Activated CD8-positive, alpha-beta T cell treated with anti-CD3 and anti-CD28 coated beads for 36 hours (primary cell): ENCODE measurements at places on chromosomes 7 and 10.

GRCh38 chr10:31219306-31219705, 99.7 kb upstream of the ZEB1 start:
- no peak overlapping the region for H3K4me3 ChIP-seq
- no peak overlapping the region for H3K27ac ChIP-seq
- no peaks in the 10 kb centered on the region for H3K4me1 ChIP-seq
- H3K27me3 ChIP-seq = no peaks in the 10 kb centered on the region
- DNase-seq = no peak

DNA sequence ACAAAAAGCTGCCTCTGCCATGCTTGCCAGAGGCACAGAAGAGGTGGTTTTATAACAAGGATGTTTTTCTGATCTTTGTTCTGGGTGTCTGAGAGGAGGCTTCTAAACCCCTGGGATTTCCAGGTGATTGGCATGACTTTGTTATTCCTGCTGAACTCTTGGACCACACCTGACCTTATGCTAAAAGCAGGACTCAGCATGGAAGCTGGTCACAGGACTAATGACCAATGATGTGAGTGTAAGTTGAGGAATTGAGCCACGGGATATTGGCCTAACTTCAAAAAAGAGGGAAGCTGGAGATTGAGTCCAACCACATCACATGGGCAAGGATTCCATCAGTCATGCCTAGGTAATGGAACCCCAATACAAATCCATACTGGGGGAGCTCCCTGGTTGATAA, 437.9 kb downstream of the POM121L12 start:
- no peaks in the 10 kb centered on the region for H3K27me3 ChIP-seq
- H3K4me3 ChIP-seq = no peak overlapping the region
- H3K4me1 ChIP-seq = no peaks in the 10 kb centered on the region
- no peak for DNase-seq

DNA sequence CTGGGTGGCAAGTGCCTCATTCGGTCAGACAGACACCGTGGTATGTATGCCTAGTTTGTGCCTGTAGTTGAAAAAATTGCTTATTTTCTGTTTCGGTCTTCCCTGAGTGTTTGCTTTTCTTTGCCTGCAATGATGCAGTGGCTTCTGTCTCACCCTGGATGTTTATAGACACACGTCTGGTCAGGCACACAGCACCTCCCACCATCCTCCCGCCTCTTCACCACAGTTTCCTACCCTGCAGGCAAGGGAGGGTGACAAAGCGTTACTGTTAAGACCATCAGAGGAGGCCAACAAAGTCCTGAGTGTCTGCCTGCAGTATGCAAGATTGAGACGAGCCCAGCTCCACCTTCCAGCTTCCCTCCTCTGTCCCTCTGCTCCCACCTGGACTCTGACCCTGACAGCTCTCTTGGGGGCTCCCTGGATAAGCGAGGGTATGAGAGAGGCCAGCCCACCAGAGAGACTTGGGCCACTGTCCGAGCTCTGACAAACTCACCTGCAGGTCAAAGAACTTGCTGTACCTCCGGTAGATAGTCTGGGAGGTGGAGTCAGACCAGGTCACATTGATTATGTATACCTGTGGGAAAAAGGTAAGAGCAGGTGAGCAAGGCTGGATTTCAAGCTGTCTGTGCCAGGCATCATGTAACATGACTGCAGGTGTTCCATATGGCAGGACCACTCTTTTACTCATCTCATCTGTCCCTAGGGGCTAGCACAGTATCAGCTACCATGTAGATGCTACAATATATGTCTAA, 54.4 kb downstream of the SH3PXD2A start:
- H3K4me3 ChIP-seq = no peak overlapping the region
- H3K27me3 ChIP-seq = no peaks in the 10 kb centered on the region
- H3K4me1 ChIP-seq = peaks cover 20% of the 10 kb centered on the region
- no peaks in the 10 kb centered on the region for H3K36me3 ChIP-seq
- H3K27ac ChIP-seq = peak overlapping the region; percentile 39
- DNase-seq = peak; percentile 79

- no peak overlapping the region for H3K27ac ChIP-seq
- no peak for DNase-seq
- H3K4me1 ChIP-seq = no peaks in the 10 kb centered on the region
- H3K27me3 ChIP-seq = no peaks in the 10 kb centered on the region
- H3K36me3 ChIP-seq = peaks cover 34% of the 10 kb centered on the region
These were observed 113.3 kb downstream of the CYTH3 start for GRCh38 chr7:6159097-6159483.

DNA sequence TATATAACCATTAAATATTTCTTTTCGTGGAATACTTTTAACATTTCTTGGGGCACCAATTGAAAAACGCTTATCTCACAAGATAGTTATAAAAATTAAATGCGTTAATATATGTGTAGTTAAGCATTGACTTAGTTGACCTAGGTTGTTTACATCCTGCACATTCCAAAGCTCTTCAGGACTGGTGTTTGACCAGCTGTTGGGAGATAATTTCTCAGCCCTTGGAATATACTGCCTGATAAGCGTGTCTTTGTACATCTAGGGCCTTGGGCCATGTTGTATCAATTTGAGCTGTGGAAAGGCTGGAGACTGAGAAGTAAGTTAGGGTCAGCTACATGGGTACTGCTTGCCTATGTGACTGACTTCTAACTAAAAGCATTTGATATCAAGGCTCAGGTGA, 90.0 kb upstream of the AOAH start:
- H3K36me3 ChIP-seq = no peaks in the 10 kb centered on the region
- peaks cover 1% of the 10 kb centered on the region for H3K4me1 ChIP-seq
- no peak for DNase-seq
- H3K27ac ChIP-seq = no peak overlapping the region
- no peak overlapping the region for H3K4me3 ChIP-seq
- no peaks in the 10 kb centered on the region for H3K27me3 ChIP-seq

DNA sequence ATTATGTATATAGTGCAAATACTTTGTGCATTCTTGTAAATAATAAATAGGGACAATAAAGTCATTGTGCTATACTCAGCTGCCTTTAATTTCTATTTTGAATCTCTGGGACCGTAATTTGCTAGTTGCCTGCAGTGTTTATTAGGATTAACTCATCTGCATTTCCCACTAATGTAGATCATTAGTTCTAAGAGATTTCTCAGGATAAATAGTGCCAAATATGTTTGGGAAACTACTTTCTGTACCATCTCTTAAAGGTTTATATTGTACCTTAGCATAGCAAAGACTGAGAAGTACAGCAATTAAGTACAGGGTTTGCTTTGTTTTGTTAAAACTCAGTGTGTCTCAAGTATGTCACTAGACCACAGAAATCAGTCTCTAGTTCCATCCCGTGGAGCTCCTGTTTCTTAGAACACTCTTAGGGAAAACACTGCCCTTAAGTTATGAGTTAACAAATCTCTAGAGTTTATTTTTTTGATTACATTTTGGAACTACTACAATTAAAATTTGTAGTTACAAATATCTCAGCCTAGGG, 26.0 kb downstream of the ADD3 start:
- no peak for DNase-seq
- H3K4me1 ChIP-seq = peaks cover 71% of the 10 kb centered on the region
- H3K4me3 ChIP-seq = no peak overlapping the region
- peaks cover 13% of the 10 kb centered on the region for H3K36me3 ChIP-seq
- H3K27me3 ChIP-seq = no peaks in the 10 kb centered on the region

- H3K27ac ChIP-seq = no peak overlapping the region
- no peaks in the 10 kb centered on the region for H3K4me1 ChIP-seq
- DNase-seq = no peak
- no peaks in the 10 kb centered on the region for H3K27me3 ChIP-seq
- H3K36me3 ChIP-seq = no peaks in the 10 kb centered on the region
These were observed 12.2 kb upstream of the CPA5 start for GRCh38 chr7:130332259-130333053.

- H3K4me3 ChIP-seq = no peak overlapping the region
- no peak for DNase-seq
These were observed 165.7 kb upstream of the FZD1 start for GRCh38 chr7:91098566-91098965.

GRCh38 chr7:94649450-94649849, 6.5 kb downstream of the SGCE start:
- H3K36me3 ChIP-seq = no peaks in the 10 kb centered on the region
- no peak overlapping the region for H3K27ac ChIP-seq
- no peak for DNase-seq
- H3K4me3 ChIP-seq = no peak overlapping the region

DNA sequence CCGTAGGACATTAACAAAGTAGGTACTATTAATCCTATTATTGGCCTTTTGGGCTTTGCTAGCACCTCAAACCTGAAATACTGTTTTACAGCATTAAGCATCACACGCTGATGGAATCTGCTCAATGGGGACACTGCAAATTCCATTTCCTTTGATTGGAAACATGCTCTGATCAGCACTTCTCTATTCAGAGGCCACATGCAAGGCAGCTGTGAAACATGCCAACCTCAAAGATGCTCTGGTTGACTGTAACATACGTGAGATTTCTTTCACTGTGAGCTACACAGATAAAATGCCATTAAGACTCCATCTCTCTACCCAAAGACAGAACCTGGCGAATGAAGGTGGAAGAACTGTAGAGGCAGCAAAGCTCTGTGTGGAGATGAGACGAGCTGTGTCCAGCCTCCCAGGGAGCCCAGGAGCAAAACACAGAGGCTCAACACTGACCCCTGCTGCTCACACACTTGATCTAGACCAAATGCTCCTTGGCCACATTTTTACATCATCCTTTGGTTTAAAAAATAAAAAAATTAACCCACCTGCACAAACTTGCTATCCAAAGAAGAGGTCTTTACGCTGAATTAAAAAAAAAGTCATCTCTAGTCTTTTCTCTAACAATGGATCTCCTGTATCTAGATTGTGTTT, 8.0 kb downstream of the RSU1 start:
- H3K4me3 ChIP-seq = no peak overlapping the region
- no peak overlapping the region for H3K27ac ChIP-seq
- peaks cover 20% of the 10 kb centered on the region for H3K4me1 ChIP-seq
- no peaks in the 10 kb centered on the region for H3K27me3 ChIP-seq
- peaks cover 15% of the 10 kb centered on the region for H3K36me3 ChIP-seq

- H3K4me1 ChIP-seq = peaks cover 66% of the 10 kb centered on the region
- H3K27me3 ChIP-seq = no peaks in the 10 kb centered on the region
- no peak overlapping the region for H3K27ac ChIP-seq
- DNase-seq = no peak
- H3K4me3 ChIP-seq = no peak overlapping the region
These were observed 34.3 kb downstream of the WASL start for GRCh38 chr7:123714296-123715080.

- H3K27ac ChIP-seq = no peak overlapping the region
- no peak for DNase-seq
- no peaks in the 10 kb centered on the region for H3K36me3 ChIP-seq
- H3K4me3 ChIP-seq = no peak overlapping the region
- H3K27me3 ChIP-seq = no peaks in the 10 kb centered on the region
- no peaks in the 10 kb centered on the region for H3K4me1 ChIP-seq
These were observed 178.3 kb downstream of the GRID1 start for GRCh38 chr10:86188326-86188725.

GRCh38 chr7:105149827-105150226, 135.8 kb downstream of the KMT2E start:
- peaks cover 17% of the 10 kb centered on the region for H3K4me1 ChIP-seq
- H3K27ac ChIP-seq = no peak overlapping the region
- DNase-seq = no peak
- H3K27me3 ChIP-seq = no peaks in the 10 kb centered on the region

DNA sequence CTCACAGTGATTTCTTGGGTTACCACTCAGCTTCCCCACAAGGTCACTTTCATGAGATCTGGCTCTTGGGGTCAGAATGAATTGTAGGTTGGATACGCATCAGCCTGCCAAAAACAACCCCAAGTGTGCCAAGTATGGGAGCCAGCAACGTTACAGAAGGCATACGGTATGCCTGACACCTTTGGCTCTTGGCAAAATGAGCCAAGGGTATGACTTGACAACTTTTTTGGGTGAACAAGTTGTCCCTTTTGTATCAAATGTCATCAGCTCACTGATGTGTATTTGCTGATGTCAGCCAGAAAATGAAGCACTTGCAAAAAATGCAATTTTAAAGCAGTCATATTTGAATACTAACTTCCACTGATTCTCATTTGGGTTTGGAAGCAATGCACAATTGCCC, 168.4 kb downstream of the CACNB2 start:
- no peaks in the 10 kb centered on the region for H3K4me1 ChIP-seq
- no peak overlapping the region for H3K4me3 ChIP-seq
- H3K27me3 ChIP-seq = no peaks in the 10 kb centered on the region
- no peak for DNase-seq

DNA sequence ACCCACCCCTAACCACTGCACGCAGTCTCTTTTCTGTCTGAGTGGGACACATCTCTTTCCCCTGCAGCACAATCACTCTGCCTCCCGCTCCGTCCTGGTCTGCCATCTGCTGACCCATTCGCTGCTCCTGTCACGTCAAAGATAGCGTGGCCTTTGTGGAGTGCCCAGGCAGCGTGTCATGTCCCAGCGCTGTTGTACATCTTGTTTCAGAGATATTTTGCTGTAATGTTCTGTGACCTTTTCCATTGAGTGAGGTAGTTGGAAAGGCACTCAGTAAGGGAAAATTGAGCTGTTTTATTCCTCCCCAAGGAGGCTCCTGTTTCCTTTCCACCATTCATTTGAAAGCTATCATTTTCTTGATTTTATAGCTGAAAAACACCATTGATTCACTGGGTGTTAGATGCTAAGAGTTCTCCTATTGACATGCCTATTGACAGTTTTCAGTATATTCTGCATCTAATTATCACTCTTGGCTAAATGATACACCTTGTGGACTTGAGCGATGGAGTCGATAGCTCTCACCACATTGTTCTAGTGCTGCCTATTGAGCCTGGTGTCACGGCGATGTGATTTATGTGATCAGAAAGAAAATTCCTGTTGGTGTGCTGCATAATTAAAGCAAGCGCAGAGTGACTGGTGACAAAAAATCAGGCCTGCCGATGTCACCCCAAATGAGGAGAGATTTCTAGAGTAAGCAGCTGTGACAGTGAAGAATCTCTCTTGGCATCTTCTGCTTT, 372.6 kb downstream of the LRMDA start:
- no peak overlapping the region for H3K27ac ChIP-seq
- H3K36me3 ChIP-seq = no peaks in the 10 kb centered on the region
- H3K27me3 ChIP-seq = peaks cover 20% of the 10 kb centered on the region
- no peak for DNase-seq
- no peak overlapping the region for H3K4me3 ChIP-seq

GRCh38 chr10:120486671-120487205, 29.7 kb downstream of the PLPP4 start:
- H3K36me3 ChIP-seq = no peaks in the 10 kb centered on the region
- no peak overlapping the region for H3K4me3 ChIP-seq
- no peak for DNase-seq
- H3K27ac ChIP-seq = no peak overlapping the region
- no peaks in the 10 kb centered on the region for H3K4me1 ChIP-seq

DNA sequence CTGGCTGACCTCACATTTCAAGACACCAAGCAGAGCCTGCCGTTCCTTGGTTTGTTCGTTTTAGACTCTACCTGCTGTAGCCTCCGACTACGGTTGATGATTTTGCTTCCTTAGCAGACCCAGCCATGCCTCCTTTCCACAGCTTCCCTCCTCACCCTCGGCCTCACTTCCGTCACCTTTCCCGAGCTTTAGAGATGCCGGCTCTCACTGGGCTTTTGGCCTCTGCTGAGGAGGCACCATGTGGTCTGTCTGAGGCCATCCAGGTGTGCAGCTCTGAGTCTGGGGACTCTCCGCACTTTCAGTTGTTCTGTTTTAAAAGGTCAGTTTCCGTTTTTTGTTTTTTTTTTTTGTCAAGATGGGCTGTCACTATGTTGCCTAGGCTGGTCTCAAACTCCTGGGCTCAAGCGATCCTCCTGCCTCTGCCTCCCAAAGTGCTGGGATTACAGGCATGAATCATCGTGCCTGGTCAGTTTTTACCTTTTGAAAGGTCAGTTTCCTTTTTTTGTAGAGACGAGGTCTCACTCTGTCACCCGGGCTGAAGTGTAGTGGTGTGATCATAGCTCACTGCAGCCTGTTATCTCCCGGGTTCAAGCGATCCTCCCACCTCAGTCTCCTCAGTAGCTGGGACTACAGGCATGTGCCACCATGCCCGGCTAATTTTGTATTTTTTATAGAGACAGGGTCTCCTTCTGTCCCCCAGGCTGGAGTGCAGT, 11.7 kb downstream of the ORAI2 start:
- H3K4me3 ChIP-seq = no peak overlapping the region
- no peak for DNase-seq
- H3K27ac ChIP-seq = no peak overlapping the region
